ENCODE measurements at places on chromosomes 12 and 14.

DNA sequence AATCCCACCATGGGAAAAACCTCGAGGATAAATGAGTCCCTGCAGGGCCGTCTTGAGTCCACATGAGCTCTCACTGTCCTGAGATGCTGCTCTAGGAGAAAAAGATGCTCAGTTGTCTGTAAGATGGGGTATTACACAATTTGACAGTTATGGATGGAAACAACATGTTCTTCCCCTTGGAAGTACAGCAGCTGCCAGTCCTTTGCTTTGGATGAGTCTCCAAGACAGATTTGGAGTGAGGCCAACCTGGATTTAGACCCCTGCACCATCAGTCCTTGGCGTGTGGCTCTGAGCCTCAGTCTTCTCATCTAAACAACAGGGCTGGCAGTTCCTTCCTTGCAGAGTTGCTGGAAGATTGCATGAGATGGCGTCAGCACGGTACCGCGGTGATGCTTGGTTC, 309.1 kb upstream of the FKBP4 start:
- DNase-seq = no peak

- no peak for DNase-seq
Observed at GRCh38 chr14:79242666-79243065, 968.6 kb downstream of the DIO2 start.

- DNase-seq = no peak
Observed at GRCh38 chr12:52526511-52526951, 6.3 kb upstream of the KRT5 start.

DNA sequence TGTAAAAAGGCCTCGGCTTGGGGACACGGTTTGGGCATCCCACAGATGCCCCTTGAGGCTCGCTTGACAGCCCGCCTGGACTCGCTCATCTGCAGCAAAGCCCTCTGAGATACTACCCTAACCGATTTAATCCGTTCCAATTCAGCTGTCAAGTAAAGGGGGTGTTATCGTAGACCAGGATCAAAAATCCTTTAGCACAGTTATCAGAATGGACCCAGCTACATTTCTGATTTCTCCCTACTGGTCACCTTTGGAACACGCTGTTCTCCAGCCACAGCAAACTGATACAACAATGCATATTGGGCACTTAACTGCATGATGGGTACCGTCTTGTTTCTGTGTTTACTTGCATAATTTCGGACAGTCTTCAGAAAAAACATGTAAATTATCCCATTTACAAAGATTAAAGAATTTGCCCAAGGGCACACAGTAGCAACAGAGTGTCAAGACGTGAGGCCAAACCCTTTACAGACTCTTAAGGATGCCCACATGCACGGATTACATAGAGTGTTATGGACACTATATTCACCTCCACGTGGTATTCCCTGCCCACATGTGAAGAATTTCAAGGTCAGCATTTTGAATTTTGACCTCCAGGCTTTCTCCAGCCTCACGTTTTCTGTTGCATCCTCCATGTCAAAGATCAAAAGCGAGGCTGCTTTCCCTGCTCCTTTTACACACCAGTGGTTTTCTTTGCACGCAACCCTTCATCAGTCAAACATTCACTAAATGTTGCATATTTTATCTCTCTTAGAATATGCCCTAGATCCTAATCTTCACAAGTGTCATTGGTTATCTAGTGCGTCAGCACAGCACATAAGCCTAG, 3.2 kb upstream of the DUSP6 start:
- no peak for DNase-seq

DNA sequence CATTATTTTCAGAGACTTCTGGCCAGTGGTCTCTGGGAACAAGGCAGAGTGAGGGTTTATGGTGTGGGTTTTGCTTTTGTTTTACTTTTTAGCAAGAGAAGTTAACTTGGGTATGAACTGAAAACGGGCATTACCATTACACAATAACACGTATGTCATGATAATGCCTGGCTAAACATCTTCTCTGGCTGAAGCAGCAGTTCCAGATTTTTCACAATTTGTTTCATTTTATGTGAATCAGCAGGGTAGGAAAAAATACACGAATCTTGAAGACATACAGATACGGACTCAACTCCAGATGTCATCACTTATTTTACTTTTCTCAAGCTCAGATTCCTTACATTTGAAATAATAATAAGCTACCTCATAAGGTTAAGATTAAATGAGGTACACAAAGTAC, 2.5 kb upstream of the PCNX4 start:
- no peak for DNase-seq

DNA sequence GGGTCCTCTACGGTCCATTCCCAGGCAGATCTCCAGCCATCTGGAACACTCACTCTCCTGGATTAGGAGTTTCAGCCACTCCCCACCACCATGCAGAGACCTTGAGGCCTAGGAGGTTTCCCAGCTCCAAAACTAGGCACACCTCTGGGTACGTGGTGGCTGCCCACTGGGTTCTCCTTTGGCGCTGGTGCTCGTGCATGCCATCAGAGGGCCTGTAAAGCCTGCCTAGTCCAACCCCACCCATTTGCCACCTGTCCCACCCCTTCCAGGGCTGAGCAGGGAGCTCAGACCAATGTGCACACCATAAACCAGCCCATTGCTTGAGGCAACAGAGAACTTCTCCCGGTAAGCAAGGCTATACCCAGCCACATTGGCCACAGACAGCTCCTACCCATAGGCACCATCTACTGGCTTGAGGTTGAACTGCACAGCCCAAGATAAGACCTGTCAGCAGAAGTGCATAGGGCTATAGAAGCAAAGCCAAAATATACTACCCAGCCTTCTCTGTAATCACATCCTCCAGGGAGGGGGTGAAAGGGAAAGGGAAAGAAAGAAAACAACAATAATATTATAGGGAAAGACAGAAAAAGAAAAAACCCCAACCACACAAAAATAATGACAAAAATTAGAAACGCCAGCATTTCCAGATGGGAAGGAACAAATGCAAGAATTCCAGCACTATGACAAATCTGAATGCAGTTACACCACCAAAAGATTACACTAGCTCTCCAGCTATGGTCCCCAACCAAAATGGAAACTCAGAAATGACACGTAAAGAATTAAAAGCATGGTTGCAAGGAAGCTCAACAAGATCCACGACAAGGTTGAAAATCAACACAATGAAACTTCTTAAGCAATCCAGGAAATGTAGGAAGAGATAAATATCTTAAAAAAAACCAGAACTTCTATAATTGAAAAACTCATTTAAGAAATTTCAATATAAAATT, 111.9 kb upstream of the CCDC175 start:
- DNase-seq = peak; percentile 83

DNA sequence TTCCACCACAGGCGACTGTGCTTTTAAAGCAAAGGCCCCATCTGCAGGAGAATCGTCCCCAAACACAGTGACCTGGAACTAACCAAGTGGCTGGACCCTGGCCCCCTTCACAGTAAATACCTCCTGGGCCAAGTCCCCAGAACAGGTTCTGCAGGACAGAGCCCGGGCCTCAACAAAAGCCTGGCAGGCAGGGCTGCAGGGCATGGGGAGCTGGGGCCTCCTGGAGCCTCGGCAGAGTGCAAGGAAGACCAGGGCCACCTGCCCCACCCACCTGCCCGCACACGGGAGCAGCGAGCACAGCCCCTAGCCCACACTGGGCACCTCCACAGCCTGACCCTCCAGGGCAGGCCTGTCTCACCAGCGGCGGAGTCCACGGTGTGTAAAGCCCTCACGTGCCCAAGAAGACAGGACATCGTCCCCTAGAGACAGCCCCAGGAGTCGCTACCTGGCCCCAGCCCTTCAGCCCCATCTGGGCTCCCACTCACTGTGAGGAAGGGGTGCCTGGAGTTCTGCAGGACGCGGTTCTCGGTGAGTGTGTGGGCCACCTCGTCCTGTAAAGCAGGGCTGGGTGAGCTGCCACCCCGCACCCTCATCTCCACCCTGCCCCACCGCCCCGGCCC, 21.0 kb downstream of the AKT1 start:
- no peak for DNase-seq

DNA sequence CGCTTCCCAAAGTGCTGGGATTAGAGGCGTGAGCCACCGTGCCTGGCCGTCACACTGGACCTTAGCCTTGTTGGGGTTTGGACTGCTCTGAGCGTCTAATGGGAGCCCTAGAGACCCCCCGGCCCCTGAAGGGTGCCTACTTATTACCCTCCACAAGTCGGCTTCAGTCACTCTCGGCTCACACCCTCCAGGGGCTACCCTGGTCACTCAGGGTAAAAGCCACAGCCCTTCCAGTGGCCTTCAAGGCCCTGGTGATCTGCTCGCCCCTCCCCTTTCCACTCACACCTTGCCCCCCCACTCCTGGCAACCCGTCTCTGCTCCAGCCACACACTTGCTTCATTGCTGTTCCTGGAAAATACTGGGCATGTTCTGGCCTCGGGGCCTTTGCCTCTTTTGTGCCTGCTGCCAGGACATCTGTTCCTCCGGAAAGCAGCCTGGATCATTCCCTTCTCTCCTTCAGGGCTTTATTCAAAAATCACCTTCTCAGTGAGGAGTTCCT, 3.6 kb upstream of the MORN3 start:
- no peak for DNase-seq

Measured in ascending aorta (tissue), 2 donors.